ENCODE measurements at places on chromosomes 7 and 10. TPM values are rescaled to one million over a fixed set of nuclear protein-coding genes. Genes with fewer than 3 reads are reported as not detected.

DNA sequence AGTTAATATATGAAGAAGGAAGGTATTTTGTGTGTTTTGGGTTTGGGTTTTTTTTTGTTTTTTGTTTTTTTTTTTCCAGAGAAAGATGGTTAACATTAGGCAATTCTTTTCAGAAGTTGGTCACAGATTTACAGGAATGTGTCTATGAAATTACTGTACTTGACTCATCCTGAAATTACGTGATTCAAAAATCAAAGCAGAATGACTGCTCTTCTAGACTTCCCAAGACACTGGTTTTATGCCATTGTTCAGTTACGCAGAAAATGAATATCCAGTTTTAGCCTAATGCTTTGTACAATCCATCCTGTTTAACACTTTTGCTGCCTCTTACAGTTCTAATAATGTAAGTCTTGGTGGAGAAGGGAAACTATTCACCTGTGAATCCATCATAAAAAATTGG is 39.7 kb upstream of the CELF2 start:
- no peaks in the 10 kb centered on the region for H3K4me1 ChIP-seq
- no peak overlapping the region for H3K27ac ChIP-seq
- DNase-seq, result no peak
- H3K27me3 ChIP-seq, result no peaks in the 10 kb centered on the region
- no peak overlapping the region for H3K4me3 ChIP-seq

DNA sequence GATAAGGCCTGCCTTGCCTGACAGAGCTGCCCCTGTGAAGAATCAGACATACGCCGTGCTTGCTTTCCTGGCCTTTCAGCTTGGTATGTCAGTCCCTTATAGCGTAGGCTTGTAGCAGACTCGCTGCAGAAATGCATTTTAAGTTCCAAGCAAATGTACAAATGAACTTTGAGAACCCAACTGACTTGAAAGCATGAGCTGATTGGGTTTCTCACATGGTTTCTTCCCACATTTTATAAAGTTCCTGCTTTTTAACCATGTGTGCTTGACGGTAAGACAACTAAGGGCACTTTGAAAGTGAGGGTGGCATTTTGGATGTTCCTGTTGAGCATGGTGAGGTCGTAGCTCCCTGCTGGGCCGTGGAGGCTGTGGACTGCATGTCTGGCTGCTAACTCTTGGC is 62.6 kb downstream of the CCNY start:
- peaks cover 62% of the 10 kb centered on the region for H3K4me1 ChIP-seq
- H3K27ac ChIP-seq, result no peak overlapping the region
- DNase-seq, result no peak
- no peaks in the 10 kb centered on the region for H3K36me3 ChIP-seq
- H3K4me3 ChIP-seq, result no peak overlapping the region
- no peaks in the 10 kb centered on the region for H3K27me3 ChIP-seq

Gene TUBAL3
- total RNA-seq, result not detected

Gene FGF8
- 32.2 TPM for total RNA-seq

Gene INA
- 9.7 TPM for total RNA-seq

- DNase-seq, result no peak
- no peak overlapping the region for H3K27ac ChIP-seq
- H3K36me3 ChIP-seq, result no peaks in the 10 kb centered on the region
- H3K27me3 ChIP-seq, result no peaks in the 10 kb centered on the region
Measured at GRCh38 chr7:28356619-28357018, 55.7 kb upstream of the CREB5 start.

DNA sequence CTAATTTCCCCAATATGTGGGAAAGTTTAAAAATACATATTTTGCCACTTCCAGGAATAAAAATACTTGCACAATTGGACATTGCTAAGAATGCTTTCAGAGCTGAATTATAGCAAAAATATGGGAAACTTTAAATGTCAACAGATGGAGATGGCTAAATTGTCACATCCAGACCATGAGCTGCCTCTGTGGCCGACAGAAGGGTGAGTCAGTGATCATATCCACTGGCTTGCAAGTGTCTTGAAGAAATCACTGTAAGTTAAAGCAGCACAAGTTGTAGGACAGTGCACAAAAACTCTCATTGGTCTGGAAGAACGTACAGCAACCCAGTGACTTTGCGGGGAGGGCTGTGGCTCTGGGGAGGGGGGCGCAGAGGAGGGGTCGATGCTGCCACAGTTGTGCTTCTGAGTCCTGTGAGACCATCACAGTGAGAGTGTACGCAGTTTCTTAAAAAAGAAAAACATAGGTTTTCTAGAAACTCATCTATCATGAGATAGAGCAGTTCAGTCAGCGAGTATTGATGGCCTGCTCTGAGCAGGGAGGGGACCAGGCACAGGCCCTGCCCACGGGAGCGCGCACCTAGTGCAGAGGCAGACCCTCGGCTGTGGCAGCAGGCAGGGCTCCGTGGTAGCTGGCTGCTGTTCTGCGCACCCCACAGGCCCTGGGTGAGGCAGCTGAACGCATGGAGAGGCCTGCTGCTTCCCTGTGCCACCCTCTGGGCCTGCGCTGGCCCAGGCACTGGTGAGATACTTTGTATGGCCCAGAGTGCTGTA is 25.5 kb downstream of the LRRC27 start:
- no peaks in the 10 kb centered on the region for H3K36me3 ChIP-seq
- H3K4me1 ChIP-seq, result no peaks in the 10 kb centered on the region
- DNase-seq, result no peak
- no peak overlapping the region for H3K27ac ChIP-seq

GRCh38 chr10:77072836-77073662 is 564.6 kb downstream of the KCNMA1 start:
- H3K27me3 ChIP-seq, result no peaks in the 10 kb centered on the region
- no peak overlapping the region for H3K27ac ChIP-seq
- H3K36me3 ChIP-seq, result no peaks in the 10 kb centered on the region
- DNase-seq, result no peak
- no peak overlapping the region for H3K4me3 ChIP-seq
- no peaks in the 10 kb centered on the region for H3K4me1 ChIP-seq

- H3K36me3 ChIP-seq, result no peaks in the 10 kb centered on the region
- DNase-seq, result no peak
- H3K27ac ChIP-seq, result no peak overlapping the region
Measured at GRCh38 chr7:72298912-72299311, 113.2 kb downstream of the CALN1 start.

GRCh38 chr7:101589052-101589451 is 40.0 kb downstream of the MYL10 start:
- H3K36me3 ChIP-seq, result no peaks in the 10 kb centered on the region
- peaks cover 9% of the 10 kb centered on the region for H3K4me1 ChIP-seq
- no peaks in the 10 kb centered on the region for H3K27me3 ChIP-seq

Gene PDE6C
- total RNA-seq, result not detected

Gene COBL
- total RNA-seq, result 6.3 TPM

DNA sequence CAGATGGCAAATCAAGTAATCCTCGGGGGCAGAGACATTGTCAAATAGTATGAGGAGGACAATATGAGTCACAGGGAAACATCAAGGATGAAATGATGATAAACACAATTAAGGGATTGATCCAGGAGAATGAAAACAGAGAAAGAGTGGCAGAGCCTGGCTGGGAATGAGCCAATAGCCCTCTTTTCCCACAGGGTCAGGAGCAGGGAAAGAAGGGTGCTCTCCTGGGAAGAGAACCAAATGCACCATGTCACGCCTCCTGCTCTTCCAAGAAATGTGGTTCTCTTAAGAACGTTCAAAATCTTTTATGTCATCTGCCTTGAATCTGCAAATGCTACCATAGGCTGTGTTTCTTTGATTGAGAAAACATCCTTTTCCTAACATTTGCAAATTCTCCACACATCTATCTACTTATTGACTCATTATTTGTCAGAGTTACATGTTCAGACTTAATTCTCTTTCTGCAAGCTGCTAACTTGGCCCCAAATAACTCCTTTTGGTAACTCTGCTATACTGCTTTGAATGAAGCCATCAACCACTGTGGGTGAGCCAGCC is 50.6 kb downstream of the HIPK2 start:
- no peak overlapping the region for H3K4me3 ChIP-seq
- DNase-seq, result no peak
- H3K36me3 ChIP-seq, result no peaks in the 10 kb centered on the region
- H3K27ac ChIP-seq, result no peak overlapping the region
- no peaks in the 10 kb centered on the region for H3K27me3 ChIP-seq

Gene UCN3
- total RNA-seq, result not detected

Gene OR13A1
- total RNA-seq, result 1.5 TPM

- H3K27ac ChIP-seq, result no peak overlapping the region
- H3K4me1 ChIP-seq, result no peaks in the 10 kb centered on the region
- no peak overlapping the region for H3K4me3 ChIP-seq
- no peak for DNase-seq
- H3K27me3 ChIP-seq, result no peaks in the 10 kb centered on the region
- no peaks in the 10 kb centered on the region for H3K36me3 ChIP-seq
Measured at GRCh38 chr7:38300175-38300574, 26.7 kb upstream of the TARP start.

- H3K27ac ChIP-seq, result no peak overlapping the region
- no peak overlapping the region for H3K4me3 ChIP-seq
- DNase-seq, result peak; percentile 44
- H3K36me3 ChIP-seq, result no peaks in the 10 kb centered on the region
Measured at GRCh38 chr7:117458977-117459583, 20.7 kb upstream of the CFTR start.

DNA sequence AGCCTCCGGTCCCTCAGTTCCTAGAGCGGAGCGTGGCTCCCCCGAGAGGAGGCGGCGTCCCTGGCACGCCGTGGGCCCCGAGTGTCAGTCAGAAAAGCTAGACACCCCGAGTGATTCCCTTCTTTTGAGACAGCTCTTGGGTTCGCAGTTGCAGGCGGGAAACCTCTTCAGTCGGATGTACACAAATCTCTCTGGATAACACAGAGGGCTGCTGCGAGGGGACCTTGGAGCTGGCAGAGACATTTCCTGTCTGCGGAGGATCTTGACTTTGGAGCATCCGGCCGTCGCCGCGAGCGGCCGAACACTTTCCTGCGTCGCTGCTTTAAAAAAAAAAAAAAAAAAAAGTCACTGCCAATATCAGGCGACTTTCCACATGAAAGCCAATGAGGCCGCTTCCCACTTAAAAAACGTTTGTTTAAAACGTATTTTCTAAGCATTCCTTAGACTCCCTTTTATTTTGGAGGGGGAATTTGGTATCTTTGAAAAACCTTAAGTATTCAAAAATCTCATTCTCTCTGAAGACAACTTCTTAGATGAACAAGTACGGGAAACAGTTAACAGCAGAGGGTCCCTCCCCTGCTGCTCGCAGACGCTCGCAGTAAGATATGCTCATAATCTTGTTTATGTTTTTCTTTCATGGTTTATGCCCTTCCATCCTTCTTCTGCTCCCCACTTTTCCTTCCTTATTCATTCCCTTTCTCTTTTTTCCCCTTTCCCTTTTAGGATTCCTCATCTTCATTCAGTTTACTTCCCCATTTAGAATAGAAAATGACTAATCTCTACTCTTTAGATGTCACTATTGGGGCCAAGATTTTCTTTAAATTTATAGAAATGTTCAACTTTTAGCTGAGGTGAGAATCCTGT is 10.0 kb downstream of the HHEX start:
- no peaks in the 10 kb centered on the region for H3K36me3 ChIP-seq
- no peak overlapping the region for H3K27ac ChIP-seq
- peak; percentile 19 for DNase-seq
- H3K4me1 ChIP-seq, result no peaks in the 10 kb centered on the region
- peaks cover 94% of the 10 kb centered on the region for H3K27me3 ChIP-seq

DNA sequence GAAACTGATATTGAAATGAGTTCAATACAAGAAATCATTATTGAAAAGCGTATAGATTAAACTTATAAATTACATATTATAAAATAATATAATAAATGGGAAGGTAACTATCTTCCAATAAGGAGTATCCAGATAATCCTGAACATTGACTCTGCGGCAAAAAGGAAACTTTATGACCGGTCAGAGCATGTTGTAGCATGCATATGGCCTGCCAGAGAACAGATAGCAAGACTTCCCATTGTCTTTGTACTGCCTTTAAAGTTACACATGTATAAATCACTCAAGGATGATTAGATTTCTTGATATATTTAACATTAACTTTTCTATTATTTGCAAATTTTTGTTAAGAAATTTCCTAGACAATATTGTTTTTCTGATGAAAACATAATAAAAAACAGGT is 56.2 kb upstream of the ETV1 start:
- H3K4me3 ChIP-seq, result no peak overlapping the region
- H3K27ac ChIP-seq, result no peak overlapping the region
- no peaks in the 10 kb centered on the region for H3K27me3 ChIP-seq
- no peaks in the 10 kb centered on the region for H3K36me3 ChIP-seq

Gene NUPR2
- total RNA-seq, result not detected

- no peaks in the 10 kb centered on the region for H3K27me3 ChIP-seq
- no peak overlapping the region for H3K27ac ChIP-seq
- H3K36me3 ChIP-seq, result no peaks in the 10 kb centered on the region
- H3K4me1 ChIP-seq, result peaks cover 11% of the 10 kb centered on the region
- no peak overlapping the region for H3K4me3 ChIP-seq
- DNase-seq, result peak; percentile 1
Measured at GRCh38 chr7:76513817-76514799, 3.8 kb downstream of the UPK3B start.

Gene C1QL3
- total RNA-seq, result 0.28 TPM

DNA sequence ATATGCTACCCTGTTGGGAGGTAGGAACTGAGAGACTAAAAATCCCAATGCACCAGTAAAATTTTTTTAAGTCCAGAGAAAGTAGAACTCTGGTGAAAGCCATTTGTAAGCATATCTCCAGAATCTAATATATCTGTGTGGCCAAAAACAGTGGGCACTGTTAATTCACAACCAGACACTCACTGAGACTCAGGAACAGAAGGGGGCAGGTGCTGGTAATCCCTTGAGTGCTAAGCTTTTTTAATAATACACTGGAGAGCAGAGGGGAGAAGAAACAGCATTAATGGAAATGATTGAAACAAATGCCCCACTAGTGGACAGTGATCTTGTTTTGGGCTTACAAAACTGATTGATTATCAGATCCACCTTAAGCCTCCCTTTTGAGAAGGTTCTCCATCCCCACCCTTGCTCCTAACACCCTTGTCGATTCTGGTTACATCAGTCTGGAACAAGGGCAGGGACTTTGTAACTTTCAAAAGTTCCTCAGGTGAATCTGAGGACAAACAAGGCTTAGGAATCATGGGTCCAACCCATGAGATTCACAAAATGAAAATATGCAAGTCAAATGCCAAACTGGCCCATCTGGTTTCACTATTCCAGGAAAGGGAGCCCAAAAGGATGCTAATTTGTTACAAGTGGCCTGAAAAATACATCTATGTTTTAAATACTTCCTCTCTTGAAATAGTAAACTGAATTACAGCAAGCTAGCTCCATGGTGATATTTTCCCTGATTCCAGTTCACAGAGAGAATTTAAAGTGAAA is 29.7 kb downstream of the PLXNA4 start:
- no peak for DNase-seq
- no peaks in the 10 kb centered on the region for H3K36me3 ChIP-seq
- no peak overlapping the region for H3K4me3 ChIP-seq
- peaks cover 62% of the 10 kb centered on the region for H3K4me1 ChIP-seq
- no peak overlapping the region for H3K27ac ChIP-seq

- H3K36me3 ChIP-seq, result no peaks in the 10 kb centered on the region
- H3K4me1 ChIP-seq, result no peaks in the 10 kb centered on the region
- no peaks in the 10 kb centered on the region for H3K27me3 ChIP-seq
- no peak for DNase-seq
- no peak overlapping the region for H3K4me3 ChIP-seq
Measured at GRCh38 chr7:131931370-131931769, 374.9 kb upstream of the PODXL start.
